Right ventricle myocardium superior (tissue), 1 donor: ENCODE measurements at places on chromosomes 3 and 15. TPM values are rescaled to one million over a fixed set of nuclear protein-coding genes. Genes with fewer than 3 reads are reported as not detected.

TEX55 gene
- total RNA-seq = not detected

FES gene
- 17.1 TPM for total RNA-seq

VEPH1 gene
- total RNA-seq = not detected

LRRC31 gene
- not detected for total RNA-seq

GOLGA8M gene
- 1.2 TPM for total RNA-seq
